Activated naive CD8-positive, alpha-beta T cell treated with anti-CD3 and anti-CD28 coated beads, Interleukin-2, amount 10 ng/mL, durations not matched to agents 7 days and 5 days (primary cell): ENCODE measurements at places on chromosomes 7 and 10.

DNA sequence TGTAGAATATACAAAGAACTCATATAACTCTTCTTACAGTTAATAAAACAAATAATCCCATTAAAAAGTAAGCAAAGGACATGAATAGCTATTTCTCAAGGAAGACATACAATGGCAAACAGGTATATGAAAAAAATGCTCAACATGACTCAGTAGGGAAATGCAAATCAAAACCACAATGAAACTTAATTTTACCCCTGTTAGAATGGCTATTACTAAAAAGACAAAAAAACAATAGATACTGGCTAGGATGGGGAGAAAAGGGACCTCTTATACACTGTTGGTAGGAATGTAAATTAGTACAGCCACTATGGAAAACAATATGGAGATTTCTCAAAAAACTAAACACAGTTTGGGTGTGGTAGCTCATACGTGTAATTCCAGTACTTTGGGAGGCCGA, 37.8 kb downstream of the HERPUD2 start:
- DNase-seq, result no peak

- DNase-seq, result no peak
These were observed 40.2 kb upstream of the SYPL1 start for GRCh38 chr7:106152313-106152665.

DNA sequence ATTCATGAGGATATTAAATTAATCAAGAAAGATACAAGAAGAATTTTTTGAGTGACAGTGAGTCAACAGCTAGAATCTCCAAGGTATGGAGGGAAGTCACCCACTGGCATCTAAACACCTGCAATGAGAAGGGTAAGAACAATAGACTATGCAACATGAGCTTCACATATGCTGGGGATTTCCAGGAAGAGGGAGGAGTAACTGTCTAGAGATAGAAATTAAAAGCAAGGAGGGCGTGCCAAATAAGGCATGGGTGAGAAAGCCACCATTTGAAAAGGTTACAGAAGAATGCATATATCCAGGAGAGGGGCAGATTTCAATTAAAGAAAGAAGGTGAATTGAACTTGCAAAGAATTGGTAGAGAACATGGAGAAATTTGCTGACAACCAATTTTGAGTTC, 365.7 kb downstream of the GPR37 start:
- DNase-seq, result no peak

GRCh38 chr7:146805082-146805481, 688.5 kb downstream of the CNTNAP2 start:
- no peak for DNase-seq

DNA sequence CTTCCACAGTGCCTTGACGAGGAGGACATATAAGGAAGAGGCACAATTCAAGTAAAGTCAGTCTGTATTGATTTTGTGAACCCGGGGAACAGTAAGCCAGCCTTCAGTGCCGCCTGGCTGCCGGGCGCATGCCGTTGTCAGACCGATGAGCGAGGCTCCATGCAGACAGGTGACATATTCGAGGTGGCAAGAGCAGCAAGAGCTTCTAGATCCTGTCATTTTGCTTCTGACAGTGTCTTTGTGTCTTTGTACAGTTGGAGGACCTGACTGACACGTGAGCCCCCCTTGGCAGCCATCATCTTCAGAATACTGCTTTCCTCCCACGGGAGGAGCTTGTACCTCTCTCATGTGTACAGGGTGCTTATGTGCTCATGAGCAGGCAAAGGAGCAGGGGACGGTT, 387.5 kb upstream of the GALNT17 start:
- no peak for DNase-seq

DNA sequence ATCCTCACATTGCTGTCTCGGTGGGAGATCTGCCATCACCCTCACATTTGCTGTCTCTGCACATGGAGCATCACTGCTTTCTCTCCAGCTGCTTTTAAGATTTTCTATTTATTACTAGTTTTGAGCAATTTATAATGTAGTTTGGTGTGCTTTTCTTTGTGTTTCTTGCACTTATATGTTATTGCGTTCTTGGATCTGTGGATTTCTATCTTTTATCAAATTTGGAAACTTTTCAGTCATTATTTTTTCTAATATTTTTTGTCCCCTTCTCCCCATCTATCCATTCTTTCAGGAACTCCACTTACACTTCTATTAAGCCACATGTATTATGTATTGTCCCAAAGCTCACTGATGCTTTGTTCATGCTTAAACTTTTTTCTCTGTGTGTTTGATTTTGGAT, 108.9 kb downstream of the FOXL3 start:
- DNase-seq, result no peak

DNA sequence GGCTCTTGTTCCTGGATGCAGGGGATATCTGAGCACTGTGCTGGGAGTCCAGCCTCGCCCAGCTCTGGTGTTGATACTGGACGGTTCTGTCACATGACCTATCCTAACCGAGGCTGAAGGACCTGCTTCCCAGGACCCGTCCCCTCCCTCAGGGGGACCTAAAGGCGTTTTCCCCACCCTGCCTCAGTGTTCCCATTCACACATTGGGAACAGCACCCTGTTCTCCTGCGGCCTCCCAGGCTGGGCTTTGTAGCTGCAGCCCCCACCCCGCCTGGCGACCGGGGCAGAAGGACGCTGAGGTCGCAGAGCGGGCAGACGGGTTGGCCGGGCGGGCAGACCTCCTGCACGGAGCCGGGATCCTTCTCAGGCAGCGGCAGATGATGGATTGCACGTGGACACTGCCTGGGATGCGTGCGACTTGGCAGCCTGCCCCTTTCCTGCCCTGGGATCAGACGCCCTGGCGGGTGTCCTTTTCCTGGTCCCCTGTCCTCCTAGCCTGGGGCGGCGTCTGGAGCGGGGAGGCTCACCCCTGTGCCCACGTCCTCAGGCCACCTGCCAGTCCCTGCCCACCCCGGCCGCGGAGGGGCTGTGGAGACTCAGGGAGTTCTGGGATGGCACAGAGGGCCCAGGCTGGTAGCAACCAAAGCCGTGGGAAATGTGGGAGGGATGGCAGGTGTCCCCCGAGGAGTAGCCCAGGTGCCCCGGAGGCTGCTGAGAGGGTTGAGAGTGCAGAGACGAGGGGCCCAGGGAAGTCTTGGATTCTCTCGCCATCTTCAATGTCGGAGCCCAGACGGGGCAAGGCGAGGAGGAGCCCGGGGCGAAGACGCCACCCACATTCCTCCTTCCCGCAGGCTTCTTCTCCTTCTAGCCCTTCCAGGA, 17.2 kb upstream of the PSMG3 start:
- DNase-seq, result no peak

DNA sequence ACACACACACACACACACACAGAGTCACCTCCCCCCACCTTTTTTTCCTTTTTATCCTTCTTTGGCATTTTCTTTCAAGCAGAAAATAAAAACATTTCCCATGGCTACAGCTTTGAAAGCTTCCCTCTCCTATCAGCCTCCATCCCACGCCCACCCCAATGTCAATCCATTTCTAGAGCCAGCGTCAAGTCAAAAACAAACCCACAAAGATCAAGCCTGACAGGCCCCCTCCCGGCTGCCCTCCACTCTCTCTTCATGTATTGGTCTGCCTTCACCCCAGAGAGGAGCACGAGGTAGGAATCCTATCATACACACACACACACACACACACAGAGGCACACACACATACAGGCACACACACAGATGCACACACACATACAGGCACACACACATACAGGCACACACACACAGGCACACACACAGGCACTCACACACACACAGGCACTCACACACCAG, 8.0 kb upstream of the TNRC18 start:
- no peak for DNase-seq

DNA sequence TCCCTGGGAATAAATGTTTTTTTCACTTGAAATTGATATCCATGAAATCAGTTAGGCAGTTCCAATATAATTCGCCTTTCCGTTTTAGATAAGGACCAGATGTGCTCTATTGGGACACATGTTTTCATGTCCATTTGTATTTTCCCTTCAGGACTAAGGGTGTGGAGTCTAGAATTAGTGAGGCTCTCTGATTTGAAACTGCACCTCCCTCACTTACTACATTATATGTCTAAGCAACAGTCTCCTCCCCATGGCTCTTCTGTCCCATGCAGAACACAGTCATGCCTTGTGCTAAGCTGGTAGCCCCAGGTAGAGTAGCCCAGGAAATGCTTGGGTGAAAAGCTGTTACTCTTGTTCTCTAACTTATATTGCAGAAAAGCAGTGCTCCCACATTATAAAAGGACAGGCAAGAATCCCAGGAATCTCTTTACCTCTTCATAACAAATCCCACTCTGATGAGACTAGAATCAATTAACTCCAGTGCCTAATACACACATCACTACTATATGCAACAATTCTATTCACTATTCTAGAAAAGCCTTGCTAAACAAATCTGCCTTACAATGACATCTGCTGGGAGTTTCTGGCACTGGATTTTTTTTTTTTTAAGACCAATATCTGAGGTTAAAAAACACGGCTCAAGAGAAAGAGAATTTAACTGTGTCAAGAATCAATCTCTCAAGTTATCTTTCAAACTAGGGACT, 293.9 kb downstream of the SNX13 start:
- no peak for DNase-seq

DNA sequence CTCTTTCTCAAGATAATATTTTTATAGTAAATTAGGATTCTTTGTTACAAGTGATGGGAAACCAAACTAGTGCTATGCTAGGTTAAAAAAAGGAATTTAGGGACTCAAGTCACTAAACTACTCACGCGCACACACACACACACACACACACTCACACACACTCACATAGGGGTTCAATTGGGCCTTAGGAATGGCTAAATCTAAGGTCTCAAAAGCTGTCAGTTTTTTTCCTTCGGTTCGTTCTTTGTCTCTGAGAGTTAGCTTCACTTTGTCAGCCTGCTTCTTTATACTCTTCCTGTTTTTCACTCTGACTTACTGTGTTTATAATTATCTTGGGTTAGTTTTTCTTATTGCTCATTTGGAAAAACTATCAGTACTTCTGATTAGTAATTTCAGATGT, 138.9 kb downstream of the ADK start:
- no peak for DNase-seq

GRCh38 chr7:48471196-48471595, 299.9 kb downstream of the ABCA13 start:
- no peak for DNase-seq

- peak; percentile 66 for DNase-seq
These were observed 744 bp downstream of the PPRC1 start for GRCh38 chr10:102133373-102134195.

DNA sequence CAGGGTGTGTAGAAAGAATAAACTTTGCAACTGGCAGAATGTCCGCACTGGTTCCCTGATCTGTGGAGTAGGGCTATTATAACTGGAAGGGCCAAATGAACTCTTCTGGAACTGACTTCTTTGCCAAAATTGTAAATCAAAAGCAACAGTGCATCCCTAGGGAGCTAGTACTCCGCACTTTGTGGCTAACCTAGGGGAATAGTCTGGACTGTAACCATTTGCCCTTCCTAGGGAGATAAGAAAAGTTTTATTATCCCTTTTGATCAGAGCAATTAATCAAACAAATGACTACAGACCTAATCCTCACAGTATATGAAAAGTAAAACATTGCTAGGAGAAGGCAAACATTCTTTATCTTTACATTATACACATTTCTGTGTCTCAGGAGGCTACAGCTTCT, 45.5 kb upstream of the STEAP1B start:
- DNase-seq, result no peak

DNA sequence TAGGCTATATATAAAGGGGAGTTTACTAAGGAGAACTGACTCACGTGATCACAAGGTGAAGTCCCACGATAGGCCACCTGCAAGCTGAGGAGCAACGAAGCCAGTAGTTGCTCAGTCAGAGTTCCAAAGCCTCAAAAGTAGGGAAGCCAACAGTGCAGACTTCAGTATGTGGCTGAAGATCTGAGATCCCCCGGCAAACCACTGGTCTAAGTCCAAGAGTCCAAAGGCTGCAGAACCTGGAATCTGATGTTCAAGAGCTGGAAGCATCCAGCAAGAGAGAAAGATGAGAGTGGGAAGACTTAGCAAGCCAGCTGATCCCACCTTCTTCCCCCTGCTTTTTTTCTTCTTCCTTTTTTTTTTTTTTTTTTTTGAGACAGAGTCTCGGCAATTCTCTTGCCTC, 27.0 kb upstream of the GSDME start:
- no peak for DNase-seq

DNA sequence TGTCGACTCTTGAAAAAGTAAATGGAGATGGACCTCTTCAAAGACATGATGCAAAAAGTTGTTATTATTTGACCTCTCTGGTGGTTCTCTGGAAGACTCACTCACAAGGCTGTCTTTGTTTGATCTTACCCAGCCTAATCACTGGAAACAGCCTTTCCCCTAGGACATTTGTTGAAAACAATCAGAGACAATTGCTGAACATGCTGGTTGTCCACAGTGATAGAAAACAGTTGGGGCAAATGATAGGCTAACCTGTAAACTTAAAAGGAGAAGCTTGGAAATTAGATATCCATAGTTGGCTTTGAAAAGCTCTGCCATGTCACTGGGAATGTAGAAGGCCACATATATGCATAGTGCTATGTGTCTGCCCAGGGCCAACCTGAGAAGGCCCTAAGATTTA, 22.9 kb upstream of the TES start:
- DNase-seq, result no peak

DNA sequence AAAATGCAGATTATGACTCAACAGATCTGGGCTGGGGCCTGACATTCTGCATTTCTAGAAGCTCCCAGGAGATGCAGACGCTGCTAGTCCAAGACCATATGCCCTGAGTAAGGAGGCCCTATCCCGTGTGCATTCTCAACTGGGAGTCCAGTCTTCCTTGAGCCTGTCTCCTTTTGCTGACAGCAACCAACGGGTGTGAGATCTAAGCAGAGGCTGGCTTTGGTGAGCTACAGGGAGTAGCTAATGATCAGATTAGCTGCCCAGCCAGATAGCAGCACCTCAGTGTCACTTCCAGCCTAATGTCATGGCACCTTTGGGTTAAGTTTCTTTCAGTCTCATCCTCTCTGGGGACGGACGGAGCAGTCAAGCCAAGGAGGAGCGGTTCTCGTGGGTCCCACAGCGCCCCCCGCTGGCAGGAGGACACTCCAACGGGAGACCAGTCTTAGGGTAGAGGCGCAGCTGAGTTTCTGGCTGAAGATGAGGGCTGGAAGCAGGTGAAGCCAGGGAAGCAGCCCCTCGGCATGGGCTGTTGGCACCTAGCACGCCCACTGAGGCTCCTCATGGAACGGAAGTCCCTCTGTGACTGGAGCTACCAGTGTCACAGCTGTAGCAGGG, 154.0 kb downstream of the CCDC3 start:
- DNase-seq, result no peak

- no peak for DNase-seq
These were observed 16.9 kb upstream of the REEP3 start for GRCh38 chr10:63504145-63504881.
